ENCODE measurements at places on chromosomes 4 and X.

DNA sequence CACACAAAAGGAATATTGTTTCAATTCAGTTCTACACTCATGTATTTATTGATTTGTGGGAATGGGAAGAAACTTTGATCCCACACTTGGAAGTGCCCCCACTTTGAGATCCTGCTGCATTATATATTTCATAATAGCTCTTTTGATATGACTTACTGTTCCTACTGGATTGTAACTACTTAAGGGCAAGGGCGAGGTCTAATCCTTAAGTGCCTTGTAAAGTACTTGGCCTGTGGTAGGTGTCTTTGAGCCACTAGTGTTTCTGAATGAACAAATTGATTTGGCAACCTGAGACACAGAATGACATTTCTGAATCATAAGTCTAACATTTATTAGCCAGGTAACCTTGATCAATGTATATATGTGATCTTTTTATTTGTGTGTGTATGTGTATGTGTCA is 767.2 kb downstream of the RAB28 start:
- no peak for DNase-seq

GRCh38 chrX:109350551-109350950 is 131.3 kb downstream of the GUCY2F start:
- no peak for DNase-seq

DNA sequence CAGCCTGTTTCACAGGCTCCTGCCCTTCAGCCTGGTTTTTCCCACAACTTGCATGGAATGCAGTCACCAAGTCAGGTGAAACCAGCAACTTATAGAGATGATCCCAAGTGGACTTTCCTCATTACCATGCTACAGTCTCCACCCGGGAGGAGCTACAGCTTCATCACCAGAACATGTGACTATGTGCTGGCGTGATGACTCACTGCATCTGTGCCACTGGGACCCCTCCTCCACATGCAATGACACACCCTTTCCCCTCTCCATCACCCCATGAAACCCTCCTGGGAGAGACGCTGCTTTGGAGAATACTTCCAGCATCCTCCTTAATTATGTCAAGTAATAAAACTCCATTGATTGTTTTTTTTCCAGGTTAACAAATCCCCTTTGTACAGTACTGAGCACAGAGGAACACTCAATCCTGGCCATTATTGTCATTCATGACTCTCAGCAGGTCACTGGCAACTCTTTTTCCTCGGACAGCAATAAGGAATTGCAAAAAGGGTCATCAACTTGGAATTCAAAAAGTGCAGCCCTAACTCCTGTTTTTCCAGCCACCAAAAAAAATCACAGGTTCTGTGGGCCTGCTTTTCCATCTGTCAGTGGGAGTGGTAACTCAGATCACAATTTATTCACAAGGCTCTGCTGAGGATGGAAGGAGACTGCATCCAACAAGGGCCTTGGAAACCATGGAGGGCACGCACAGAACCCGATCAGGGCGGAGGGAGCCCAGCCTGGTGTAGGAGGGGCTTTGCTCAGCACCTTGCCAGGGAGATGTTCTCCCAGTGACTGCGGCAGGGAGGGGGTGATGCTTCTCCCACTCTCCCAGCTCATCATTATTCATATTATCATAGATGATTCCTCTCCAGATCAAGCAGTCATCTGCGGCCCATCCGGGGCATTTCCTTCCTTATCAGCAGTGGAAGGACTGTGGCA is 17.4 kb downstream of the QDPR start:
- no peak for DNase-seq

DNA sequence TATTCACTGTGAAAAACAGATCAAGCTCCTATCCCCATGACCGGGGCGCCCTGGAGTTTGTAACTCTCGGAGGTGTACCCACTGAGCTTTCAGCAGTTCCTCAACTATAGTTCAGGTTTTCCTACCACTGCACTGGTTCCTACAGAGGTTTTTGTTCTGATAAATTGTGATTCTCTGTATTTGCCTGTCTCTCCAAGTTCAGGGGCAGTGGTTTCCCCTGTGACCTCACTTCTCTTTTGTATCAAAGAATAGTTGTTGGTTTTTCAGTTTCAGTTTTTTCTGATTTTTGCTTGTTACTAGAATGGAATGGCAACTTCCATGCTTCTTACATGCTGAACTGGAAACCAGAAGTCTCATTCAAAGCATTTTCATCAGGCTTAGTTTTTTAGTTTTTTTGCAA is 56.8 kb upstream of the PLS3 start:
- no peak for DNase-seq

- DNase-seq: peak; percentile 40
Measured at GRCh38 chr4:173057442-173057841, 111.2 kb upstream of the GALNT7 start.

DNA sequence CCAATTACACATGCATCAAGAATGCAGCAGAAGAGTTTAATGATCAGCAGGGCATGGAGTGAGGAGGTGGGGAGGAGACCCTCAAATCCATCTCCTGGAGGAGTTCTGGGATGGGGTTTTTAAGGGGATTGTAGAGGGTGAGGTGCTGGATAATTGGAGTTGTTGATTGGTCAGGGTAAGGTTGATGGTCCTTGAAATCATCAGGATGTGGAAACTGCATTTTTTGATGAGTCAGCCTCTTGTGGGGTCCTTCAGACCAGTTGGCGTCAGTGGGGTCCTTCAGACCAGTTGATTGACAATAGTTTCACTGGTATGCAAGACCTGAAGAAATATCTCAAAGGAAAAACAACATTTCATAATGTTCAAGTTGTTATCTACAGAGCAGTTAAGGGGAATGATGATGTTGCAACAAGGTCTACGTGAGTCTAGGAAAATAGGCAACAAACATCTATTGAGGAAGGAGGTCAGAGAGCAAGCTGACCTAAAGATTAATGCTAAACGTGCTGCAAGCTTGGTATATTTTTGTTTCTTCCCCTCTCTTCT is 88.3 kb downstream of the NRK start:
- DNase-seq: no peak

DNA sequence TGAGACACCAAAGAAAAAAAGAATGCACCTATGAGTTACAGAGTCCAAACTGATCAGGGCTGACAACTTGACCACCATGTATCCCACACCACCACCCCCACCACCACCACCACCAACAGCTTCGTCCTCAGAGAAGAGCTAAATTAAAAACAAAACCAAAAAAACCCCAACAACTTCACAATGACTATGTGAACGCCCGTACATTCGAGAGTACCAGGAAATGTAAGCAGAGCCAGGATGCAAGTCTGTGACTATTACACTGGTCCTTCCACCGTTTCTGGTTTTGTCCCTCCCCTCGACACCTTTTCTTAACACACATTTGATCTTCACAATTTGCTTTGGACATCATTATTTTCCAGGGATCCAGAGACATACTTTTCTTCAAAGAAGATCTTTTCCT is 51.0 kb downstream of the WFS1 start:
- DNase-seq: no peak

DNA sequence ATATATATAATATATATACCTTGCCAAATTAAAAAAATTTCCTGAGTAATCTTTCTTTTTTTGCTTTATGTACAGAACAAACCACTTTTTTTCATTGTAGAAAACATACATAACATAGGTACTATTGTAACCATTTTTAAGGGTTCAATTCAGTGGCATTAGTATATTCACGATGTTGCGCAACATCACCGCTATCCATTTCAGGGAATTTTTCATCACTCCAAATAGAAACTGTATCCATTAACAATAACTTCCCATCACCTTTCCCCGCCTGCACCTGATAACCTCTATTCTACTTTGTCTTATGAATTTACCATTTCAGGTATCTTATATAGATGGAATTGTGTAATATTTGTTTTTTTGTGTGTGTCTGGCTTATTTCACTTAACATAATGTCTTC is 124.7 kb downstream of the MGST2 start:
- no peak for DNase-seq

- DNase-seq: no peak
Measured at GRCh38 chr4:83240379-83240875, 44.2 kb downstream of the COQ2 start.

DNA sequence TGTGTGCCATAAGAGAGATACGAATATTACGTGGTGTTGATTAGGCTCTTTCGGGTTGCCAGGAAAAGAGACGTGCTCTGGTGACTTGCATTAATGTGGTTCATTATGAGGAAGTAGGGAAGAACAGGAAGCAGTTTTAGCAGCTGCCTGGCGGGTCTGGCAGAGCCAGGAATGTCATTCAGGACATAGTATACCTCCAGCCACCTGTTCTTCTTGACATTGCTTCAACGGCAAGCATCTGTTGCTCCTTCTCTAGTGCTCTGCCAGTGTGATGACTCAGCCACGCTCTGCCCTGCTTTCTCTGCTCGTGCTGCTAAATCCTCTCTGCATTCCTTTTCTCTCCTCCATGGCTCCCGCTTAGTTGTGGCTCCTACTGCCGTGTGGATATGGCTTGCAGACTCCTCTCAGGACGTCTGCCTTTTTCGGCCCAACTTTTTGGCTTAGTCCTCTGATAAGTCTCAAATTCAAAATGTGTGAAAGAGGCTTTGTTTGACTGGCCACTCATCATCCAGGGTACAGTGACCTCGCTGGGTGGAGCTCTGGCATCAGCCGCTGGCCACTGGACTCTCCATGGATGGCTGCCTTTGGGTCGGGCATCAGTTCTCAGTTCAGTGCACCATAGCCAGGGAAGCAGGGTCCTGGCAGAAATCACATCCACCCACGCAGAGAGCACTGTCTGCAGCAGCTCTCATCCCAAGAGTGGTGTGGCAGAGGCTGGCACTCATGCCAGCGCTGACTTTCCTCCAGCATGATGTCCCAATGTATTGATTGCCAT is 89.3 kb upstream of the KLF3 start:
- DNase-seq: no peak

DNA sequence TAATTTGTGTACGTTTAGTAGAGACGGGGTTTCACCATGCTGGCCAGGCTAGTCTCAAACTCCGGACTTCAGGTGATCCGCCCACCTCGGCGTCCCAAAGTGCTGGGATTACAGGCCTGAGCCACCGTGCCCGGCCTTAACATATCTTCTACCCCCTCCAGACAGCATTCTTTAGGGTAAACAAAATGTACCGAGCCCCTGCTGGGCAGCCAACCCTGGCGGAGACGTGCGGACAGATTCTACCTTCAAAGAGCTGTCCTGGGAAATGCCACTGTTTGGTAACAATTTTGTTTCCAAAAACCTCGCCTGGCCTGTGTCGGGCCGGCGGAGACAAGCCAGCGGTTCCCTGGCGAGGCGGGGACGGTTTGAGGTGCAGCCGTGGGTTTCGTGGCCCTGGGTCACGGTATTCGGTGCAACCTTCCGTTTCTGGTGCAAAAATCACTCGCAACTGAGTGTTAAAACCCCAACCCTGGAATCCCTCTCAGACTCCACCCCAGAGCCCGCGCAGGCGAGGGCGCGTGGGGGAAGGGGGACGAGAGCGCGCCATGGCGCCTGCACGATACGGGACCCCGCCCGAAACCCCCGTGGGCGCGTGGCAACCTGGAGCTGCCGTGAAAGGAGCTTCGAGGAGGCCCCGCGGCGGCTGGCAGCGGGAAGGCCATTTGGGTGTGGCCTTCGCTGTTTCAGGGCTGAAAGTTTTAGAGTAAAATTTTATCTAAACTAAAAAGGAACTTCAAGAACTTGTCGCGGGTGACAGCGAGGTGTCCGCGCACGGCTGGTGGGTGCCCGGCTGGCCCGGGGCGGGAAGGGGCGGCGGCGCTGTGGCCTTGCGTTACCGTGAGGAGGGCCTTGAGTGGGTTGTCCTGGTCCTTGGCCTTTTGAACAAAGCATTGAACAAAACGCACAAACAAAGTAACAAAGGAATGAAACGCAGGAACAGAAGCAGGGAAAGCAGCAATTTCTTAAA is 17.0 kb downstream of the MRFAP1 start:
- no peak for DNase-seq

DNA sequence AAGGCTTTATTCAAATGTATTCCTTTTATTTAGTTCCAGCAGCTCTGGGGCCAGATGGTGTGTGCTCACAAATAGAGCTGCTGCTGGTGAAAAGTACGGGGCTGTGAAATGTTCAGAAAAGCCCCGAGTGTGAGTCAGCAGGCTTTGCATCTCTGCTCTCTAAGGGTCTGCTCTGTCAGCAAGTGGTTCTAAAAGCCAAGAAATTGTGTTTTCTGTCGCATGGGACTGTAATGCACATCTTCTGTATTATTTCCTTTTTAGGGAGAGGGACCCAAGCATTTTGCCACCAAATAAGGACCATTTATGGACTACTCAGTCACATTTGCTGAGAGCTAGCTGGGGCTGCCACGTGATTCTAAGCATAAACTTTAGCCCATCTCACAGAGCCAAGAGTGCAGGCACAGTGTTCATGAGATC is 82.9 kb upstream of the NHS start:
- DNase-seq: no peak

- DNase-seq: no peak
Measured at GRCh38 chrX:150411656-150412055, 48.5 kb downstream of the MAMLD1 start.

DNA sequence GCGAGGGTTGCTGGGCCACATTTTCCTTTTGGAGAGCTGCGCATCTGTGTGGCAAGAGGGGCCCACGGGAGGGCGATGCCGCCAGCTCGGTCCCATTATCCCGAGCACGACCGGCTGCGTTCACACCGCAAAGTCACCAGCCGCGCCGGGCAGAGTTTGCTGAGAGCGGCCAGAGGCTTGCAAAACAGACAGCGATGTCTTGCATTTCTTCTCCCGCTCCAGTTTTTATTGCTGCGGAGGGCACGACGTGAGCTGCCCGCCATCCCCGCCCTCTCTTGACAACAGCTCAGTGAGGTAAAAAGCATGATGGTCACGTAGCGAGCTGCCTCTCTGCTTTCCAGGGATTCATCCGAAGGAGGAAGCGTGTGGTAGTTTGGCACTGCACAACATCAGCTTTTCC is 102.1 kb upstream of the TENM3 start:
- DNase-seq: no peak

DNA sequence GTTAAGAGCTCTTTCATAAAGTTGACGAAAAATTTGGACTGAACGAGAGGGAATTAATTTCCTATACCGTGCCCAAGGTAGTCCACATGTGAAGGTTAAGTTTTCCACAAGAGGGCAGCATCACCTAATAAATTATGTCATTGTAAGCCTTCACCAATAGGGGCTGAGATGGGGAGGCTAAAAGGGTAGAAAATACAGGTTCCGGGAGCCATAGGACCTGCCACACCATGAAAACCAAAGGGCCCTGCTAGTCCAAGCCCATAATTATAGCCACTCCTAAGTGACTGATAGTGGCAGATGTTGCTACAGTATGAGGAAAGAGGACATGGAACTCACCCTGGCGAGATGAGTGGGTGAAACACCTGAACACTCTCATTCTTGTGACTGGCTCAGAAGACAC is 122.2 kb downstream of the SHROOM4 start:
- DNase-seq: peak; percentile 36

DNA sequence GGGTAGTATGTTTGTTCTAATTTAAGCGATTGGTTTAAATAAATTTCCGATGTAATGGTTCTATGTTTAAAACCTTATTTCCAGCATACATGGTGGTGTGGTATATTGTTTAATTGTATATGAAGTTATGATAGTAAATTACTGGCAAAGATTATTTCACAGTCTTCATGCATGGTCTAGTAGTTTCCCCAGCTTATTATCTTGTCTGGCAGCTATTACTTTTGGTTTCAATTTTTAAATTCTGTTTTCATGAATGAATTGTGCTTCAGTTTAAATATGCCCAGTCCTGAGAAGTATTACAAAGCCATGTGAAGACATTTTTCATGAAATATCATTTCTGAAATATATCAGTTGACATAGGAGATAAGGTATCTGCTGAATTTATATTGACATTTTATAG is 6.3 kb downstream of the ALG13 start:
- no peak for DNase-seq

GRCh38 chr4:151359576-151359975 is 34.2 kb upstream of the SH3D19 start:
- DNase-seq: peak; percentile 5

Data from NCI-H1092 (cell line).